Kidney (tissue), 22 donors: ENCODE measurements at places on chromosomes 3 and 15. TPM values are rescaled to one million over a fixed set of nuclear protein-coding genes. Genes with fewer than 3 reads are reported as not detected.

- H3K4me3 ChIP-seq = no peak overlapping the region
- H3K36me3 ChIP-seq = no peaks in the 10 kb centered on the region
- H3K27ac ChIP-seq = no peak overlapping the region
- no peaks in the 10 kb centered on the region for H3K27me3 ChIP-seq
- no peaks in the 10 kb centered on the region for H3K4me1 ChIP-seq
Measured at GRCh38 chr3:177642042-177642803, 444.9 kb upstream of the TBL1XR1 start.

Gene A4GNT
- total RNA-seq = not detected

DNA sequence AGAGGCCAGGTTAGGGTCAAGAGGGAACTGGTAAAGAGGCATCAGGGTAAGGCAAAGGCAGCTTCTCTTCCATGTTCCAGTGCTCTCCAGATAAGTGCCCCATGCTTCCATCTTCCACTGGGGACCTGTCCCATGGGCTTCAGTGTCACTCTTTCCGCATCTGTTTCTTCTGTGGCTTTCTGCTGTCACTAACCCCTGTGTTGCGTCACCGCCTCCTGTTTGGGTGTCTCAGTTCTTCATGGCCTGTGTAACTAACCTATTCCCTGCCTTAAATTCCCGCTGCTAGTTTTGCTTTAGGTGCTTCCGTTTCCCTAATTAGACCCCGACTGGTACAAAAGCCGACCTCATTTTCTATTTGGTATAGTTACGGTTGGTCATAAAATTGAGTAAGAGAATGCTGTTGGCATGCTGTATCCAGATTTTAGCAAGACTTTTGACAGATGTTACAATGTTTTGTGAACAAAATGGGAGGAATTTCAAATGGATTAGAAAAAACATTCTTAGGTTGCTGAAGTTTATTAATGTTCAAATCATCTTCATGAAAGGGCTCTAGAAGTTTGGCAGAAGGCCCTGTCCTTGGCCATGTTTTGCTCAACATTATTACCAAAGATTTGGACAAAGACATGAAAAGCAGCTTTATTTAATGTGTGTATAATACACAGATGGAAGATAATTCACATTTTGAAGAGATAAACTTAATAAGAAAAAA is 245.3 kb downstream of the BBX start:
- H3K27ac ChIP-seq = no peak overlapping the region
- H3K4me3 ChIP-seq = no peak overlapping the region
- H3K36me3 ChIP-seq = no peaks in the 10 kb centered on the region
- no peaks in the 10 kb centered on the region for H3K27me3 ChIP-seq
- no peak for DNase-seq
- H3K4me1 ChIP-seq = no peaks in the 10 kb centered on the region

DNA sequence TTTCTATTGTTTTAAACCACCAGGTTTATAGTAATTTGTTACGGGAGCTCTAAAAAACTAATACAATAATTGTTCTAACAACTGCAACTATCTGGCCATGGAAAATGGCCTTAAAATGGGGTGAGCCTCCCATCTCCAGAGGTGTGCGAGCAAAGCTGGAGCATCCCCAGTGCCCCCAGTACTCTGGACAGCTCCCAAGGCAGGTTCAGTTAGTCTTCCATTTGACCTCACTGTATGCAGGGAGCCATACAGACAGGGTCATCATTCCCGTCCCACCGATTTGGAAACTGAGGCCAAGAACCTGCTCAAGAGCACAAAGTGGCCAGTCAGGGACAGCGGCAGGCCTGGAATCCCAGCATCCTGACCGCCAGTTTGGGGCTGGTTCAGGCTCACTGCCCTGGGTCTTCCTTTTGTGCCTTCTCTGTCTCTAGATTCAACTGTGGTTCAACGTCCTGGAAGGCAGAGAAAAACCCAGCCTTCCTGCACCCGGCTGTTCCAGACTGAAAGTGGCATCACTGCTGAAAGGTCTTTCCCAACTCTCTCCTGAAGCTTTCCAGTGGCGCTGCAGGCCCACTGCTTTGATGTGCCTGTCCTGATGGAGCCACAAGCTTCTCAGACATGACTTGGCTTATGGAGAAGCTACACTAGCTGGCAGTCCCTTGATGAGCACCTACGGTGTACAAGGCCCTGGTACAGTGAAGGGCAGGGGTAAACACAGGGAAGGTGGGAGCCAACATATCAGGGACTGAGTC is 76.6 kb upstream of the LINGO1 start:
- DNase-seq = no peak
- no peak overlapping the region for H3K4me3 ChIP-seq
- no peaks in the 10 kb centered on the region for H3K4me1 ChIP-seq
- no peaks in the 10 kb centered on the region for H3K36me3 ChIP-seq
- no peak overlapping the region for H3K27ac ChIP-seq

DNA sequence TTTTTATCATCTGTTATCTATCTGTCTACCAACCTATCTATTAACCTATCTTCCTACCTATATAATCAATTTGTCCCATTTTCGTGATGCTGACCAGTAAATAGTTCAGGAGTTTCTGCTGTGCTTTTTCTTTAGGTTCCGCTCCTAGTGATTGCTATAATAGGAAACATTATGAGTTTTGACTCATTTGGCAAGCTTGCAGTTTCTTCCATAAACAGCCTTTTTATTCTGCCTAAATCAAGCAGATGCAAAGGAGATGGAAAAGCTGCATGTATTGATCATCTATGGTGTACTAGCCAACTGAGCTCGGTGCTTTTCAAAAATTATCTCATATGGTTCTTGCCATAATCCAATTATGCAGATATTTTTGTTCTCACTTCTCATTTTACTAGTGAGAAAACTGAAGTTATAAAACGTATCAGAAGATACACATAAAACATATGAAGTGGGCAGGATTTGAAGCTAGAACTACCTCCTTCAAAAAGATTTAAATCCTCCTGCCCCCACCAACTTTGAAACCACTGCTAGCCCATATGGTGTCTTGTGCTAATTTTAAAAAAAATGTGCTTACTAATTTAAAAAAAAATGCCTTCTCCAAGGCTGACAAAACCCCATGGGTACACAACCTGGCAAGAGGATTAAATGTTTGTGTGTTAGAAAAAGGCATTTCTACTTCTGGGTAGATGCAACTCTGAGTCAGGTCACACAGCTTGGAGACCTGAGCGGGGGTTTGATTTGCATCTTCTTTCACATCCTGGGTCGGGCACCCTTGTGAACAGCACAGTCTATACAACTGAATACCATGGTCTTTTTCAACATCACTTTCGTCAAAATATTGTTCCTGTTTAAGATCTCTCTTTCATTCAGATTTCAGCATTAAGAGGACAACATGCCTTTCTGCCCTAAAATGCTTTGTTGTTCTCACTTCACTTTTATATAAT is 267.0 kb downstream of the CHL1 start:
- no peak for DNase-seq
- no peaks in the 10 kb centered on the region for H3K36me3 ChIP-seq
- H3K27ac ChIP-seq = no peak overlapping the region
- no peaks in the 10 kb centered on the region for H3K27me3 ChIP-seq
- no peaks in the 10 kb centered on the region for H3K4me1 ChIP-seq

DNA sequence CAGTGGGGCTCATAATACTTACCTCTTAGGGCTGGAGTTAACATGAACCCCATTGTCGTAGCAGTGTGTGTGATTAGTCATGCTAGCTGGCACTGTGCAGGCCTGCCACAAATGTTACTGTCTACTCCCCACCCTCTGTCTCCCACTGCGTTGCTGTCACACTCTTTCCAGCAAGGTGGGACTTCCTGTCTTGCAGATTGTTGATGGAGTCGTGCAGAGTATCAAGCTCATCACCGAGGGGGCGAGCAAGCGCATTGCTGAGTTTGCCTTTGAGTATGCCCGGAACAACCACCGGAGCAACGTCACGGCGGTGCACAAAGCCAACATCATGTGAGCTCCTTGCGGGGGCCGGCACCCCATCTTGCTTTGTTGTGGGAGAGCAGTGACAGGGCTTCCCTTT is 12.9 kb downstream of the IDH3A start:
- H3K27ac ChIP-seq = no peak overlapping the region
- peaks cover 5% of the 10 kb centered on the region for H3K36me3 ChIP-seq
- no peaks in the 10 kb centered on the region for H3K27me3 ChIP-seq
- no peak for DNase-seq
- no peak overlapping the region for H3K4me3 ChIP-seq
- no peaks in the 10 kb centered on the region for H3K4me1 ChIP-seq

DNA sequence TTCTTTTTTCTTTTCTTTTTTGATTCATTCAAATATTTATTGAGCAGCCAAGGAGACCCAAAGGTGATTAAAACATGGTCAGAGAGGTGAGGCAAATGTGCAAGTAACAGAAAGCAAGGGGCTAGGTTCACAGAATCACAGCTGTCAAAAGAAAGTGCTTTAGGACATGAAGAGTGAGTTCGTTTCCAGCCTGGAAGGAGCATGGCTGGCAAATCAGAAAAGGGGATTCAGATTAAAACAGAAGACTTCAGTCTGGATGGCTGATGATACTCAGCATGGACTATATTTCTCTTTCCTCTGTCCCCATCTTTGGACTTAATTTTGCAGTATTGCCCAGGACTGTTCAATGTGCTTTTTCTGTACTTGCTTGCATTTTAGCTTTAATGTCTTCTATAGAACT is 151.2 kb downstream of the NR1D2 start:
- no peaks in the 10 kb centered on the region for H3K4me1 ChIP-seq
- no peaks in the 10 kb centered on the region for H3K36me3 ChIP-seq
- DNase-seq = no peak
- no peak overlapping the region for H3K27ac ChIP-seq
- H3K4me3 ChIP-seq = no peak overlapping the region
- H3K27me3 ChIP-seq = no peaks in the 10 kb centered on the region

DNA sequence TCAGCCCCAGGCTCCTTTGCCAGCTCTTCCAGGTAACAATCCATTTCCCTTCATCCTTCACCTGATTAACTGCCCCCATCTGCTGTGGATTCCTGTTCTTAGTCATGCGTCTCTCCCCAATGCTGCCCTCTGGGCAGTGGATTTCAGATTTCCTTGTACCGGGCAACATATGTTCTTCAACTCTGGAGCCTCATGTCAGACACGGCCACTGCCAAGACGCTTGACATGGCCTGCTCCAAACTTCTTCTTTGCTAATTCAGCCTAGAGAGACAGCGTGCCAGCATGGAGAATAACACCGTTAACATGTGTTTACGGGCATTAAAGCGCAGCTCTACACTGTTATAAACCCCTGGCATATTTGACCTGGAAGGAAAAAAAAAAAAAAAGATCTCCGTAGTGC is 1035.1 kb upstream of the NR2F2 start:
- no peaks in the 10 kb centered on the region for H3K27me3 ChIP-seq
- H3K4me1 ChIP-seq = no peaks in the 10 kb centered on the region
- no peak overlapping the region for H3K27ac ChIP-seq
- H3K36me3 ChIP-seq = no peaks in the 10 kb centered on the region

- H3K36me3 ChIP-seq = no peaks in the 10 kb centered on the region
- H3K4me1 ChIP-seq = no peaks in the 10 kb centered on the region
- no peak overlapping the region for H3K4me3 ChIP-seq
- no peaks in the 10 kb centered on the region for H3K27me3 ChIP-seq
- no peak for DNase-seq
Measured at GRCh38 chr15:80264031-80264430, 12.0 kb upstream of the CTXND1 start.

GRCh38 chr3:61804782-61805181 is 243.4 kb downstream of the PTPRG start:
- DNase-seq = no peak
- no peaks in the 10 kb centered on the region for H3K27me3 ChIP-seq
- H3K4me1 ChIP-seq = peaks cover 40% of the 10 kb centered on the region
- no peak overlapping the region for H3K27ac ChIP-seq
- no peak overlapping the region for H3K4me3 ChIP-seq

Gene ZDHHC23
- total RNA-seq = 20.1 TPM

Gene CIP2A
- total RNA-seq = 3.5 TPM

Gene PLSCR1
- total RNA-seq = 266 TPM

Gene C3orf70
- total RNA-seq = 2.8 TPM

DNA sequence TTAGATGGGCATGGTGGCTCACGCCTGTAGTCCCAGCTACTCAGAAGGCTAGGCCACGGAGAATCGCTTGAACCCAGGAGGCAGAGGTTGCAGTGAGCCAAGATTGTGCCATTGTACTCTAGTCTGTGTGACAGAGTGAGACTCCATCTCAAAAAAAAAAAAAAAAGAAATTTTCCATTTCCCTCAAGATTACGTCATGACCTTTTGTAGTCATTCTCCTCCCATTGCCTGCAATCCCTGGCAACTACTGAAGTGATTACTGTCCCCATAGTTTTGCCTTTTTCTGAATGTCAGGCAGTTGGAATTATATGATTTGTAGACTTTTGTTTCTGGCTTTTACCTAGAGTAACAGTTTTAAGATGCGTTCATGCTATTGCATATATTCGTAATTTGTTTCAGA is 28.0 kb downstream of the WDR76 start:
- H3K27me3 ChIP-seq = no peaks in the 10 kb centered on the region
- no peak overlapping the region for H3K27ac ChIP-seq
- H3K4me1 ChIP-seq = no peaks in the 10 kb centered on the region
- H3K36me3 ChIP-seq = peaks cover 2% of the 10 kb centered on the region
- DNase-seq = no peak

- no peak overlapping the region for H3K4me3 ChIP-seq
- H3K27me3 ChIP-seq = no peaks in the 10 kb centered on the region
- DNase-seq = no peak
- H3K36me3 ChIP-seq = no peaks in the 10 kb centered on the region
- no peaks in the 10 kb centered on the region for H3K4me1 ChIP-seq
- no peak overlapping the region for H3K27ac ChIP-seq
Measured at GRCh38 chr3:71341721-71342120, 241.8 kb downstream of the FOXP1 start.

Gene C3orf49
- not detected for total RNA-seq

Gene FSTL1
- 193 TPM for total RNA-seq

DNA sequence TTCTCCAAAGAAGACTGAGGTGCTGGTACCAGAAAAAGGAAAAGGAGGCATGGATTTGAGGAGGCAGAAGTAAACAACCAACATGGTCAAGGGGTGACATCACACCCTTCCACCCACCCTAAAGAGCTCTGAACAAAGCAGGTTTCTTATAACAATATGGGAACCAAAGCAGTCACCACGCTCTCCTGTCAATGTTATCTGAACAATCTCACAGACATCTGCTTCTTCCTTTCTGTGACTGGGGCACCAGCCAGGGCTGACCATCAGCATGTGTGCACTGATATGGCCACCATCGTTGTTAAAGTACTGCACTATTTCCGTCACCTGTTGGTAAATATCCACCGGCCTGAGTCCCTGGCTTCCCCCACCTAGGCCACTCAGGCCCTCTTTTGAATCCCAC is 252.9 kb downstream of the SHQ1 start:
- no peak overlapping the region for H3K27ac ChIP-seq
- H3K36me3 ChIP-seq = no peaks in the 10 kb centered on the region
- no peaks in the 10 kb centered on the region for H3K27me3 ChIP-seq
- no peaks in the 10 kb centered on the region for H3K4me1 ChIP-seq
- DNase-seq = no peak

GRCh38 chr15:96345560-96346399 is 15.3 kb downstream of the NR2F2 start:
- peak; percentile 93 for DNase-seq
- peak overlapping the region; percentile 87 for H3K27ac ChIP-seq
- no peaks in the 10 kb centered on the region for H3K27me3 ChIP-seq
- no peaks in the 10 kb centered on the region for H3K36me3 ChIP-seq
